ENCODE measurements at places on chromosomes 12 and 14.

DNA sequence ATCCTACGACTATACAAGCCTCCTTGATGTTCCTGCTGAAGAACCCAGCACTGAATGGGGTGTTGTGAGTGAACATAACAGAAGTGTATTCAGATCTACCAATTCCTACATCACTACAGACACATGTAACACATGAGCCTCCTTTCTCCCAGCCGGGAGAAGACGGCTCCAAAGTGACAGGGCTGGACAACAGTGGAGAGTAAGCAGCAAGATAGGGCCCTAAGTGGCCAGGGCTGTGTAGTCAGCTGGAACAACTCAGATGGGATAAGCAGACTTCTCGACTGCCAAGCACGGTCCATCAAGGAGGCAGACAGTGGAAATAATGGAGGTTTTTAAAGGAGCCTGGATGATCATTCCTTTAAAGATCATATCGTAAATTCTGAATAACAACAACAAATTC lies 73.5 kb downstream of the TTC7B start:
- no peak for DNase-seq

- DNase-seq = peak; percentile 19
Measured at GRCh38 chr14:59570122-59570521, 6.5 kb downstream of the CCDC175 start.

GRCh38 chr14:33682760-33683159 lies 268.1 kb downstream of the EGLN3 start:
- peak; percentile 84 for DNase-seq

GRCh38 chr12:27818401-27818918 lies 38.4 kb upstream of the MANSC4 start:
- DNase-seq = no peak

- no peak for DNase-seq
Measured at GRCh38 chr14:100149851-100150611, 9.4 kb downstream of the DEGS2 start.

- DNase-seq = no peak
Measured at GRCh38 chr12:12714276-12715021, 2.7 kb upstream of the CDKN1B start.

DNA sequence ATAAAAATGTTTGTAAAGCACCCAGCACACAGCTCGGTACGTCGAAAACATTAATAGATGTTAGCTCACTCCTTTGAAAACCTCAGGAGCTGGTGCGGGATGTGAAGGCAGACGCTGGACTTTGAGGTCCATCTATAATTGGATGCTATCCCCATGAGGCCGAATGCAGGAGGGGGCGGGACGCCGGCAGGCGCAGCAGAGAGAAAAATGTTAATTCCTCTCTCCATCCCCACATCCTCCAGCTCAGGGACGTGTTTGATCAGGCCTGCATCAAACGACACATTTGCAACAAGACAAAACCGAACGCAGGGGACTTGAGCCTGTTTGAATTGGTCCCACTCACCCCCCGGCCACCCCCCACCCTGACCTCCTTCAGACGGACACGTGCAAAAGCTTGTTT lies 231.0 kb downstream of the RBM19 start:
- DNase-seq = no peak

GRCh38 chr12:42564556-42564955 lies 25.0 kb downstream of the PRICKLE1 start:
- no peak for DNase-seq

- DNase-seq = peak; percentile 16
Measured at GRCh38 chr12:58504143-58504938, 416.0 kb downstream of the LRIG3 start.

DNA sequence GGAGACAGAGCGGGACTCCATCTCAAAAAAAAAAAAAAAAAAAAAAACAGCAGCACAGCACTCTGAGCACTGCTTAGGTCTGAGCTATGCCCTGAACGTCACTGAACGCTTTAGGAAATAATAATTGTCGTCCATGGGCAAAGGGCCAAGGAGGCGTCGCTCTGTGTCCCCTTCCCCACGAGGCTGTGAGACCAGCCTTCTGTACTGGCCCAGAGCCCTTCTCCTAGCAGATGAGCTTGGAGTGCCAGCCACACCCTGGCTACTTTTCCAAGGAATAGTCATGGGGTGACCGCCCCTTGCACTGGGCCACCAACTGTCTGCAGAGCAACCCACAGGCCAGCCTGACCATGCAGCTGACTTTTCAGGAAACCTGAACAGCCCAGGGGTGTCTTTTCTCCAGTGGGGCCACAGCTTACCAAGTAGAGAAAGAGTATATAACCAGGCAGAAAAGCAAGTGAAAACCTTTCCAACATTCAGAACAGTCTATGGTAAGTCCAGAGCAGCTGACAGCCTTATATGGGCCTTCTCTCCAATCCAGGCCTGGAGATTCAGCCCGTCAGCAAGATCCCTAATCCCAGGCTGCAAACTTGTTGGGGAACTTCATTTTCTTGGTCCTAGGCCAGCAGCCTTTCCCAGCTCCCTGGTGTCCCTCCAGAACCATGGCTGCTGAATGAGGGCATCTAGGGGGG lies 28.5 kb downstream of the CD9 start:
- no peak for DNase-seq

DNA sequence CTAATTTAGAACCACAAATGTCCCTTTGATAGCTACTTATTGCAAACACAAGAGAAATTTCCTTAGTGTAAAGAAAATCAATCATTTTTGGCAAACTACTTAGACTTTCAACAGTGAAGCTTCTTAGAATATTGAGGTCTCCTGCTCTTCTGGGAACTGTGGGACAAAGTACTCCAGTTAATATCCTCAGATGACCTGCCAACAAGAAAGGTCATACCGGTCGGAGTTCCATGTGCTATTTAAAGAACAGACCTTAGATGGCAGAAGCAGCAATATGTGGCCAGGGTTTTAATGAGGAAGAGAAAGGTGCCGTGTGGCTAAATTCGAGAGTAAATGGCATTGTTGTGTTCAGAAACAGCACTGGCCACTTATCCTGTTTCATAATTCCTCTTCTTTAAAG lies 114.7 kb upstream of the AMIGO2 start:
- DNase-seq = no peak

DNA sequence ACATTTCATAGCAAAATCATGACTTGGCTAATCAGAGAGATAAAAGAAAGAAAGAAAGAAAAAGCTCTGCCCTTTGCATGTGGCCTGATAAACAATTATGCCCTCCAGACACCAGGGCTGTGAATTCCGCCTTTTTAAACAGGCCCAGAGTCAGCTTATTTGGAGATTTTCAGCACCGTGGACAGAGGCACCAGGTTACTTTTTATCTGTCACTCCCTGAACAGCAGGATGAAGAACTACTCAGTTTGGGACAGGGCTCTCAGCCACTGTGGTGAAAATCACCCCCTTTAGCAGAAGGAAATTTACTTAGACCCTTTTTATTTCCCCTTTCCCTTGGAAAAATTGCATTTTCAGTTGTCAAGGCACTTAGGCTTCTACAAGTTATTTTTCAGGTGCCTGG lies 359.9 kb downstream of the NRXN3 start:
- DNase-seq = no peak

GRCh38 chr12:120584343-120585149 lies 3.3 kb upstream of the POP5 start:
- no peak for DNase-seq

- DNase-seq = no peak
Measured at GRCh38 chr14:68469208-68469713, 323.6 kb downstream of the ZFP36L1 start.

Measured in NCI-H226 (cell line).